ENCODE measurements at places on chromosomes 4 and X.

DNA sequence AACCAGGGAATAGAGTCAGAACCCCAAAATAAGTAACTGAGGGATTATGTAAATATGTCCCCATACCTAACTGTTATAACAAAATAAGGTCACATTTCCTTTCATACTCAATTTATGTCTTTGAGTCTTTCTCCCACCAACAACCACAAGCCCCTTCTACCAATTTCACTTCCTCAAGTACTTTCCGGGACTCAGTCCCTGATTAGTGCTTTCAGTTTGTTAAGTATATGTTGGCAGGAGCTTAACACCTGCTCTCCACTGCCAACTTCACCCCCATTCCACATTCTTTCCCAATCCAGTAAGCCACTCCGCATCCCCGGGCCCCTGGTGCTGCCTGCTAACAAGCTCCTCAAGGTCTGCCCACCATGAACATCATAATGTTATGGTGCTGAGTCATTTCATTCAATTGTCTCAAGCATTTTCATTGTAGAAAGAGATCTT is 71.3 kb upstream of the SPRY1 start:
- no peak for DNase-seq

- no peak for DNase-seq
These were observed 189.7 kb upstream of the SLIT2 start for GRCh38 chr4:20062054-20062453.

GRCh38 chr4:118226311-118227010 is 126.3 kb downstream of the PRSS12 start:
- no peak for DNase-seq

DNA sequence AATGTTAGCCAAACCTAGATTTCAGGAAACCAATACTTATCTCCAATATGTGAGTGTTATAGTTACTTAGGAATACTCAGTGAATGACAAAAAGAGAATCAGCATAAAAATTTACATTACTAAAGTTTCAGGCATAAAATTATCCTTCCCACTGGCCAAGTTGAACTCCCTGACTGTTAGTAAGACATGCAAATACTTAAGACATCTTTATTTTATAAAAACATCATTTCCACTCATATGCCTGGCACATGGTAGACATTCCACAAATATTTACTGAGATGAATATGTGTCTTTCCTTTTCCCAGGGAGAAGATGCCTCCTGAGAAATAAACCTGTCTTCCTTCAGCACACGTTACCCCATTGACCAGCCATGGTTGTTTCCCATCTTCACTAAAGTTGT is 7.3 kb downstream of the VEGFD start:
- DNase-seq = no peak

DNA sequence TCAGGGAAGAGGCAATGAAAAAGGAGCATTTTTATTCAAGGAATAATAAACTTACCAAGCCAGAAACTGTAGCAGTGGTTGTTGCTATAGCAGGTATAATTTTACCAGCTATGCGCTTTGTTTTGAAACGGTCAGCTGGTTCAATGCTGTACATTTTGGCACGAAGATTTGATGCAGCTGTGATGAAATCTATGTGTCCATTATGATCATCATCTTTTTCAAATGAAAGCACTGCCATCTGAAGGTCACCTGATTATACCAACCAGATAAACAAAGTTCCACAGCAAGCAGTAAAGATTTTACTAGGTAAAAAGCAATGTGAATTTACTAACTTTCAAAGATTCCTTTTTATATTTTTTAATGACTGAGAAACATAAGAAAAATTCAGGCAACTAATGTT is 66.4 kb downstream of the STAP1 start:
- no peak for DNase-seq

DNA sequence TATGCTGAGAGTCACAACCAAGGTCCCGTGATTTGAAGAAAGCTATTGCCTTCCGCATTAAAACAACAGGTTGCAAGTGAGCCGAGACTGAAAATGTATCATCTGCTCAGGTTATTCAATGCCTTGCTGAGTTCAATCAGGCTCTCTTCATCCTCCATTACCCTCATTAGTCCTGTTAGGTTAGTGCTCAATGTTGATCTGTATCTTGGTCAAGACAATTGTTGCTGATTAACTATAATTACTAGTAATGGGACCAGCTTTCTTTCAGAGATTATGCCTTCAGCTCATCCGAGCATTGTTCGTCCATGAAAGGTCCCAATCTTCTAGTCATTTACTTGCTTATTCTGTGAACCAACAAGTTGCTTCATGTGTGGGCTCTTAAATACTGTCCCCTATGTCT is 534.6 kb upstream of the FAM241A start:
- no peak for DNase-seq

- DNase-seq = no peak
These were observed 71.8 kb upstream of the PTPN13 start for GRCh38 chr4:86522349-86522748.

DNA sequence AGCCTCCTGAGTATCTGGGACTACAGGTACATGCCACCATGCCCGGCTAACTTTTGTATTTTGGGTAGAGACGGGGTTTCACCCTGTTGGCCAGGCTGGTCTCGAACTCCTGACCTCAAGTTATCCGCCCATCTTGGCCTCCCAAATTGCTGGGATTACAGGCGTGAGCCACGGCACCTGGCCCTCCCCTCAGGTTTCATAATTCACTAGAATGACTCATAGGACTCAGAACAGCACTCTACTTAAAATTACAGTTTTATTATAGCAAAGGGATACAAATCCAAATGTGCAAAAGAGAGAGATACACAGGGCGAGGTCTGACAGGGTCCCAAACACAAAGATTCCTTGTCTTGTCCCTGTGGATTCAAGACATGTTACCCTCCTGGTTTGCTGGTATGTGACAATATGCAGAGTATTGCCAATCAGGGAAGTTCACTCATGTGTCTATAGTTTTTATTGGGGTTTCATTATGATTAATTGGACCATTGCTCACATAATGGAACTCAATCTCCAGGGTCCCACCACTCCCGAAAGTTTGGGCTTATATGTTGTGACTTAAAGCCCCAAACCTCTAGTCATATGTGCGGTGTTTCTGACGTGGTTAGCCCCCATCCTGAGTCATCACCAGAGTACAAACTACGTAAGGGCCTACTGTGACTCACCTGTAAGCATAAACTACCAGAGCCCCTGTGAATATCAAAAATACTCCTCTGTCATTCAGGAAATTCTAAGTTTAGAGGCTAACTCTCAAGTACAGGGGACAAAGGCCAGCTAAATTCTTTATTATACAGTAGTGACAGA is 5.2 kb downstream of the YIPF6 start:
- DNase-seq = no peak

GRCh38 chr4:149980941-149981340 is 97.3 kb upstream of the DCLK2 start:
- peak; percentile 66 for DNase-seq

DNA sequence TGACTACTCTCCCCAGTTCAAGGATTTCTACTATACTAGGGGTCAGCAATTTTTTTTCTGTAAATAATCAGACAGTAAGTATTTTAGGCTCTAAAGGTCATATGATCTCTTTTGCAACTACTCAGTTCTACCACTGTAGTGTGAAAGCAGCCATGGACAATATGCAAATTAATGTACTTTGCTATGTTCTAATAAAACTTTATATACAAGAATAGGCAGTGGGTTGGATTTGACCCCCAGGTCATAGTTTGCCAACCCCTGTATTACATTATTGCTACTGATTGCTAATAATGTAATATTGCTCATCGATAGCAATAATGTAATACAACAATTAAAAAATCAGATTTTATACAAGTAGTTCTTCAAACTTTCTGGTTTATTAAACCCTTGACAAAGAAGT is 59.2 kb upstream of the GPR34 start:
- DNase-seq = no peak

DNA sequence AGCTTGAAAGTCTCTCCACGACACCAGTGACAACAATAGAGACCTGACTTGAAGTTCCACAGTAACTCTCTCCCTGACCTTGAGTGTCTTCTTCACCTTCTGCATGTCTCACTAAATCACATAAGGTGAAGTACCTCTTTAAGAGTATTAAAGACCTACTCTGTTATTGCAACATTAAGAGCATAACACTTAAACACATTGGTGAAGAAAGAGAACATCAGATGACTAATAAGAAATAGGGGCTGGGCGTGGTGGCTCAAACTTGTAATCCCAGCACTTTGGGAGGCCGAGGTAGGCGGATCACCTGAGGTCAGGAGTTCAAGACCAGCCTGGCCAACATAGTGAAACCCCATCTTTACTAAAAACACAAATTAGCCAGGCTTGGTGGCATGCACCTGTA is 33.9 kb upstream of the MAPK10 start:
- no peak for DNase-seq

All from islet precursor cell (in vitro differentiated cells).